ENCODE measurements at places on chromosomes 16 and 17. TPM values are rescaled to one million over a fixed set of nuclear protein-coding genes. Genes with fewer than 3 reads are reported as not detected.
A peak's percentile ranks its signal among the peaks of the same experiment; 100 is the strongest.

Gene SPATA22
- total RNA-seq, result not detected

Gene DBNDD1
- 23.1 TPM for total RNA-seq

Gene PPL
- 0.03 TPM for total RNA-seq

Gene TBC1D3E
- not detected for total RNA-seq

Gene ZNF629
- total RNA-seq, result 6.8 TPM

Gene ATXN1L
- 10.5 TPM for total RNA-seq

Gene CCDC78
- total RNA-seq, result 17.7 TPM

GRCh38 chr16:67923414-67924116 lies 8.1 kb downstream of the CTRL start:
- no peak for DNase-seq

DNA sequence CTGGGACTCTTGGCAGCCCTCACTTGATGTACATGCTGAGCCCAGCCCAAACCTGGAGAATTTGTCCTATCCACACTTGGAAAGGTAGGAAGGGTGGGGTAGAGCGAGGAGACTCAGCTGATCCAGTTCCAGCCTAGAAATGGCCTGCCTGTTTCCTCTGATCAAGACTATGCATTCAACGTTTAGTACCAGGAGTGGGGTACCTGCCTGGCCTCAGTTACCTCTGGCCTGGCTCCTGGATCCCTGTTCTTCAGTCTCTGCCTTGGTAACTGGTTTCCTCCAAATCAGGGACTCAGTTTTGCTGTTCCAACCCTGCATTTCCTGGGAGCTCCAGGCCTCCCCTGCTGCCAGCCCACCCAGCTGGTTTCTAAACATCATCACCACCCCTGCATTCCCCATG lies 233.5 kb downstream of the GSG1L start:
- DNase-seq, result no peak

DNA sequence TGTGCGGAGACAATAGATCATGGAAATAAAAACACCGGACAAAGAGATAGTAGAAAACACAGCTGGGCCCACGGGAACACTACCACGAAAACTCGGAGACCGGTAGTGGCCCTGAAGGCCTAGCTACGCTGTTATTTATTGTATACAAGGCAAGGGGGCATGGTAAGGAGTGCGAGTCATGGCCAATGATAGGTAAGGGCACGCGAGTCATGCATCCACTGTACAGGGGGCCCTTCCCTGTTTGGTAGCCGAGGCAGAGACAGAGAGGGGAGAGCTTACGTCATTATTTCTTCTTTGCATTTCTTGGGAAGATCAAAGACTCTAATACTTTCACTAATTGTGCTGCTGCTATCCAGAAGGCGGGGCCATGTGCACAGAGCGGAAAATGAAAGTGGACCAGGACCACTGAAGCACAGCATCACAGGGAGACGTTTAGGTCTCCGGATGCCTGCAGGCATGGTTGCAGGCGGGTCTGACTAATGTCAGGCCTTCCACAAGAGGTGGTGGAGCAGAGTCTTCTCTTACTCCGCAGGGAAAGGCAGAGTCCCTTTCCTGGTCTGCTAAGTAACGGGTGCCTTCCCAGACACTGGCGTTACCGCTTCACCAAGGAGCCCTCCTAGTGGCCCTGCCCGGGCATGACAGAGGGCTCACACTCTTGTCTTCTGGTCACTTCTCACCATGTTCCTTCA lies 74.4 kb upstream of the ARL4D start:
- DNase-seq, result peak; percentile 67

- no peak for DNase-seq
Observed at GRCh38 chr16:85384833-85385462, 228.2 kb upstream of the GSE1 start.

DNA sequence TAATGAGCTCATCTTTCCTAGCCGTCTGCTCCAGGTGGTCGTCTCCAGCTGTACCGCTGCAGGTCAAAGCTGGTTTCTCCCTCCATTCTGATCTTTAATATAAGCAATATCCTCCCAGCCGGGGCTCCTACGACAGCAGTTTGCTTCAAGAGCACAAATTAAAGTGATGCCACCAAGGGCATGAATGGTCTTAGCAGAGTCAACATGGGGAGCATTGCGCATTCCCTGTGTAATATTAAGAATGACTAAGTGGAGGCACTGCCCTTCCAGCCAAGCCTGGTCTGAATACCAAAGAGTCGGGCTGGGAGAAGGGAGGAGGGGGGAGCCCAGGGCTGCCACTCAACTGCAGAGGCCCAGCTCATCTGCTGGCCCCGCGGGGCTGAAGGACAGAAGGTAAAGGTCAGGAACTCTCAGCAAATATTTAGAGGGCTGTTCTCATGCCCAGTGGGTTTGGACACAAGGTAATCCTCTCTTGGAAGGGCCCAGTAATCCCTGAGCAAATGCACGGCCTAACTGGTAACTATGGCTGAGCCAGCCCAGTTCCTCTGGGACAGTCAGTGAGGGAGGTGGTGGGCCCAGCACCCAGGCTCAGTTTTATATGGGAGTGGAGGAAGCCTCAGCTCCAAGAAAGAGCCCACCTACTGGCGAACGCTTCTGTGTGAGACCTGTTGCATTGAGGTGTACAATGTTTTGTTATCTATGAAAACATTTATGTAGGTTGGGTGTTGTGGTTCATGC lies 121.2 kb downstream of the IRX3 start:
- no peak for DNase-seq

DNA sequence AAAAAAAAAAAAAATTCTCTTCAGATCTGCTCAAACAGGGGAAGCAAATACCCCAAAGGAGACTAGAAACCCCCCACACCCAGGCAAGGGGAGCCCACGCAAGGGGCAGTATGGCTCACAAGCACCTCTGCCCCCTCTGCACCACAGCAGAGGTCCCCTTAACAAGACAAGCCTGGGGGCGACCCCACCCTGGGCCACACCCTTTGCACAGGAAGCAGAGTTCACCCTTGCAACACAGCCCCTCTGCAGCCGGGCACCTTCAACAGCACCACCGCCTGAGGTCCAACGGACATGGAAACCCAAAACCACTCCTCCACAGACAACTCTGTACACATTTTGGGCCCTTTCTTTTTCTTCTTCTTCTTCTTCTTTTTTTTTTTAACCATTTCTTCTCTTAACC lies 12.8 kb downstream of the AXIN1 start:
- no peak for DNase-seq

GRCh38 chr16:1531638-1531910 lies 1.9 kb upstream of the TMEM204 start:
- DNase-seq, result no peak

GRCh38 chr17:75535119-75535537 lies 9.6 kb downstream of the LLGL2 start:
- DNase-seq, result no peak

- DNase-seq, result no peak
Observed at GRCh38 chr16:89002851-89003830, 26.1 kb upstream of the CBFA2T3 start.

DNA sequence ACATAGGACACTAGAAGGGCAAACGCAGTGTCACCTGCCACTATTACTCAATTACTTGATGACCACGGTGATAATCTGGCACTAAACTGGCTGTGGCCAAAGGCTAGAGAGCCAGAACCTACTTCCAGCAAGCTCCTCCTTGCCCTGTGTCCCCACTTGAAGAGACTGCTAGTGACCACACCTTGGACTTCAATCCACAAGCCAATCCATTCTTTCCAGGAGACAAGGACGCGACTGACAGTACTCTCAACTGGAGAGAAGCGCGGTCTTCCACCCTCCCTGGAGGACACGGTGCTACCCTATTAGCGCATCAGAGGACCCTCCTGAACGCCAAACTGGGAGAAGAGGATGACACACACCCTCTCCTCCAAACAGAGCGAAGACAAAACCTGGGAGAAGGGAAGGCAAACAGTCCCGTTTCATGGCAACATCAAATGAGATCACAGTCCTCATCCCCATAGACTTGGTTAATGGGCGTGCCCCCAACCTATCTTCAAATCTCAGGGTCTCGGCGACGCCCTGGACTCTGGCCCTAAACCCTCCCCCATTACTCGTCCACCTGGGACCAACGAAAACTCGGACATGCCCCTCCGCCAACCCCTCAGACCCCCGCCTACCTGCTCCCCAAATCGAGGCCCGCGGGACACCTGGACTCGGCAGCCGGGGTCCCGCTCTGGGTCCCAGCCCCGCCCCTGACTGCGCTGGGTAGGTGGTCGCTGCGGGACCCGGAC lies 508 bp downstream of the FLCN start:
- DNase-seq, result peak; percentile 19

- no peak for DNase-seq
Observed at GRCh38 chr17:30401097-30401496, 22.4 kb downstream of the CPD start.

DNA sequence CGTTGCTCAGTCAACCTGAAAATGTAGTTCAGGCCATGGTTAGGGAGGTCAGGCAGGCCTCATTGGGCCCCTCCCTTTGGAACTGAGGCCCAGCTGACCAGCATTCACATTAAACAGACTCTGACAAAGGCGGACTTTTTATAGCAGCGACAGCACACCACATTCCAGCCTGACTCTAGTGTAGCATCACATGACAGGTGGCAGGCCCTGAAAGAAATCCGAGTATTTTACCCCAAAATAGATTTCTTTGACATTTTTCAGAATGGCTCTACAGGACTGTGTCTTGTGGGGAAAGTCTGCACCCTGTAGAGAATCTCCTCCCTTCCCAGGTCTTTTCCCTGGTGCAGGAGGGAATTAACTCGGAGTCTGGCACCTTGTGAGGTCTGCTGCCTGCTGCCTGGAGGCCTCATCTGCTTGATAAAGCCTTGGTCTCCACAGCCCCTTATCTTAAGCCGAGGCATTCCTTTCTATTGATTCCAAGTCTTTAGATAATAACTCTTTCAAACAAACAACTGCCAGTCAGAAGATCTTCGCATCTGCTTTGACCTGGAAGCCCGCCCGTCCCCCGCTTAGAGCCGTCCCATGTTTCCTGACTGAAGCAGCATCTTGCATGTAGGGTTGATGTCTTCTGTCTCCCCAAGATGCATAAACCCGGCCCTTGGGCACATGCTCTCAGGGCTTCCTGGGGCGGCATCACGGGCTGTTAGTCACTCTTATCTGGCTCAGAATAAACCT lies 44.0 kb upstream of the CAPN15 start:
- no peak for DNase-seq

GRCh38 chr17:34248511-34249024 lies 6.5 kb upstream of the CCL2 start:
- no peak for DNase-seq

GRCh38 chr16:9518051-9518450 lies 426.6 kb downstream of the HAPSTR1 start:
- DNase-seq, result peak; percentile 97

- DNase-seq, result no peak
Observed at GRCh38 chr16:88975511-88976061, 1.4 kb downstream of the CBFA2T3 start.
